Frontal cortex (tissue), 4 donors: ENCODE measurements at places on chromosomes 7 and 10.

- no peak for DNase-seq
Measured at GRCh38 chr10:32253821-32254220, 93.1 kb downstream of the EPC1 start.

- DNase-seq: no peak
Measured at GRCh38 chr7:37218956-37219355, 229.7 kb downstream of the ELMO1 start.

DNA sequence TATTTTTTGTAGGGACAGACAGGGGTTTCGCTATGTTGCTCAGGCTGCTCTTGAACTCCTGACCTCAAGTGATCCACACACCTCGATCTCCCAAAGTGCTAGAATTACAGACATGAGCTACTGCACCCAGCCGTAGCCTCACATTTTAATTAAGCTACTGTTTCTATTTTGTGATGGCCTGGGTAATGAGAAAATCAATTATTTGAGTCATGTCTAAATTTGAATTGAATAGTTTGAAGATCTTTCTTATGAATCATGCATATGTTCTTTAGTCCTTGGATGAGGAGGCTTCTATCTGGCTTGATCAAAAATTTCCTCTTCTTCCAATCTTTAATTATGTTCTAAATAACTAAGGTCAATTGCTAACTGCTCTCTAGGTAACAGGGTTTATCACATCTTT is 175.0 kb downstream of the REEP3 start:
- DNase-seq: no peak

- DNase-seq: no peak
Measured at GRCh38 chr7:91266689-91267090, 2.5 kb downstream of the FZD1 start.

DNA sequence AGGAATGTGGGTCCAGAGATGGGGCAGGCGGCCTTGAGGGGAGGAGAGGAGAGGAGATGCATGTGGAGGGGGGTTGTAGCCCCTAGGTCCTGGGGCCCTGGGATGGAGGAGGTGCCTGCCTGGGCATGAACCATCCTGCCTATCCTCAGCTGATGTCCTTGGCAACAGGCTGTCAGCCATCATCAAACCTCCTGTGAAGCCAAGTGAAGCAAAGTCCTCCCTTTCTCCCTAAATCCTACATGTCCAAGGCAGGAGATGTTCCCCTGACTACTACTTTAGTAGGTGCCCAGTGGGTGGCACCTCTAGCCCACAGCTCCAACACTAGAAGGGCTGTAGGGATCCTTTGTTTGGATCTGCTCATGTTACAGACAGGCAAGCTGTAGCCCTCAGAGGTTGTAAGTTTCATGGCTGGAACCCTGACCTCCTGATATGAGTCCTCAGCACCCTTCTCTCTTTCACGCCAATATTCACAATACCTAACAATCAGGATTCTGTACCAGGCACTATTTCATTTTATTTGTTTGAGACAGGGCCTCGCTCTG is 66.6 kb upstream of the SYPL1 start:
- DNase-seq: no peak

DNA sequence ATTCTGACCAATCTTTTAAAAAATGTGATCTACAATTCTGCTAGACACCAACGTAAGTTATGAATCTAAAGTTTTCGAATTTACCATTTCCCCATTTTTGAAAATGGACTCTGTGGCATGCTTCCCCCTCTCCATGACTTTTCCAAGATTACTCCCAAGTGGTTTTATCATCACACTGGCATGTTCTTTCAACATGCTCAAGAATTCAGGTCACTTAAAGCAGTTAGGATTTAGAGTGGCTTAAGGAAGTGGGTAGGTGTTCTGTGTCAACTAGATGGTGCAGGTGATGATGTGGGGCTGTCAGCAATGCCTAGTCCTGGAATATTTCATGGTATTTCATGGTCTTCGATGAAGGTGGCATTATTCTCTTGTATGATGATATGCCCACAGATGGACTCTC is 164.0 kb upstream of the ASAH2 start:
- DNase-seq: no peak

- DNase-seq: no peak
Measured at GRCh38 chr7:46206476-46207060, 285.5 kb upstream of the IGFBP3 start.

DNA sequence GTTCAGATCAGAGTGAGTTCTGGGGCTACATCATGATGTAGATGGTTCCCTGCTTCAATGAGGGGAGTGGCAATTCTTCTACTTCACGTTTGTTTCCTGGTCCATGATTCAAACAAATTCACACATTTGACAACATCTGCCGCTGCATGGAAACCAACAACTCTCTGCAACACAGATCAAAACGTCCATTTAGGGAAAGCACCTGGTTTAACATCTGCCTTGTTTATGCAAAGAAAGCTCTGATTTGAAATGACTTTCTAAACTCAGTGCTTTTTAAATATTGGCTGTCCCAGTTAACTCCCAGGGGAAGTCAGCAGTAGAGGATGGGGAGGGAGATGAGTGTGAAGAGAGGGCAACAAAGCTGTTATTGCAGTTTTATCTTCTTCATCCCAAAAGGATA is 93.8 kb downstream of the GAD2 start:
- DNase-seq: no peak

- DNase-seq: no peak
Measured at GRCh38 chr10:11231285-11231684, 213.6 kb downstream of the CELF2 start.
